ENCODE measurements at places on chromosomes 7 and 10. TPM values are rescaled to one million over a fixed set of nuclear protein-coding genes. Genes with fewer than 3 reads are reported as not detected.
A peak's percentile ranks its signal among the peaks of the same experiment; 100 is the strongest.

DNA sequence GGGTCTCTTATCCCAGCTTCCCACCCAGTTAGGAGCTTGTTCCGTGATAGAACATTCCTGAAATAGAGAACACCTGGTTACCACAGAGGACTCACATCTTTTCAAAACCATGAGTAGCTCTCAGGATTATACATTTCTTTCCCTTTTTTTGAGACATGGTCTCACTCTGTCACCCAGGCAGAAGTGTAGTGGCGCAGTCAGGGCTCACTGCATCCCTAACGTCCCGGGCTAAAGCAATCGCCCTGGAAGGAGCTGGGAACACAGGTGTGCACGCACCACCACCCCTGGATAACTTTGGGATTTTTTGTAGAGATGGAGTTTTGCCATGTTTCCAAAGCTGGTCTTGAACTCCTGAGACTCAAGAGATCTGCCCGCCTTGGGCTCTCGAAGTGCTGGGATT, 144.0 kb downstream of the RNF216 start:
- DNase-seq: no peak

The ACSL5 gene
- 33.2 TPM for total RNA-seq

The SLC13A1 gene
- not detected for total RNA-seq

The GIMAP4 gene
- total RNA-seq: 45.2 TPM

DNA sequence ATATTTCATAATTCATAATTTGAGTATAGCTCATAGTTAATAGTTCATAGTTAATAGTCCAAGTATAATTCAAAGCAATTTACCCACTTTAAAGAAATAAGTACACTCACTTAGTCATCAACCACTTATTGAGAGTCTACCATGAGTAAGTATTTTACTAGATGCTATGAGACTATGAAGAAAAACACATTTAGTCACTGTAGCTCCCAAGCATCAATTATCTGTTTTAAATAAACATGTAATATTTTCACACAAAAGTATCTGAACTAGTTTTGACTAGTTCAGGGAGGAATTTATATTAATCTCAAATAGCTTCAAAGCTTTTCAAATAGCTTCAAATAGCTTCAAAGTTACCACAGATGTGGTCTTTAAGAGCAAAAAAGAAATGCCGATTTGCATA, 119.2 kb downstream of the ANK3 start:
- no peak for DNase-seq

DNA sequence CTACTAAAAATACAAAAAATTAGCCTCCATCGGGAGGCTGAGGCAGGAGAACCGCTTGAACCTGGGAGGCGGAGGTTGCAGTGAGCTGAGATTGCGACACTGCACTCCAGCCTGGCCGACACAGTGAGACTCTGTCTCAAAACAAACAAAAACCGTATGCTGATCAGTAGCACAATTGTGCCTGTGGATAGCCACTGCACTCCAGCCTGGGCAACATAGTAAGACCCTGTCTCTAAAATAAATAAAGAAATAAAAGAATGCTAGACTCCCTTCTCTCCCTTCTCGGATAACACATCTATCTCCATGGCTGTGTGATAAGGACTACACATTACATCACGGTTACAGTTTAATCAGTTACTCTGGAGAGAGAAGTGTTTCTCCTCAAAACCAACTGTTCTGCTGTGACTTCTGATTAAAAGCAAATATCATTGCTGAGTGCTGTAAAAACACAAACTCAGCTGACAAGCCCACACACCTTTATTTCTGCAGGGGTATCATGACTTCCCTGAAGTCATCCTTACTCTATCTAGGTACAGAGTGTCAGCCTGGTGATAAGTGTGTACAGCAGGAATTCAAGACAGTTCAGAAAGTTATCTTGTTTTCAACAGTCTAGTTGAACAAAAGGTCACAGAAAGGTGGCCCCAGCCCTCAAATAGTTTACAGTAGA, 5.3 kb upstream of the ARHGAP19 start:
- no peak for DNase-seq

DNA sequence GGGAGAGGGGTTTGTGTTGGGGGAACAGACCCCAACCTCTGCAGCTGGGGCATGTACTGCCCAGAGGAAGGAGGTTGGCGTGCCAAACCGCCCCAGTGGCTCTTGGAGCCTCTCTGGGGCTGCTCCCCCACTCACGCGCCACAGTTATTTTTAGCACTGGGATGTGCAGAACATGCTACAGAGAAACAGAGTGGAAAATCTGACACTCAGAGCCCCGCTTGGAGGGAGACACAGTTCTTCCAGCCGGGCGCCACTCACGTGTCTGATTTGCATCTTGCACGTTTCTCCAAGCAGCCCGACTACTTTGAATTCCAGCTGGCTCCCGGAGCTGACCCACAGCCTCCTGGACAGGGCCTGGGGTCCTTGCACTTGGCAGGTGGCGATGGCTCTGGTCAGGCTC, 182.0 kb downstream of the RPS24 start:
- peak; percentile 15 for DNase-seq

GRCh38 chr10:65802391-65802790, 1123.4 kb upstream of the LRRTM3 start:
- no peak for DNase-seq

Data from upper lobe of left lung (tissue), 6 donors.